ENCODE measurements at places on chromosomes 3 and 15. TPM values are rescaled to one million over a fixed set of nuclear protein-coding genes. Genes with fewer than 3 reads are reported as not detected.
A peak's percentile ranks its signal among the peaks of the same experiment; 100 is the strongest.

- H3K36me3 ChIP-seq = no peaks in the 10 kb centered on the region
- no peak for DNase-seq
- no peaks in the 10 kb centered on the region for H3K4me1 ChIP-seq
- no peak overlapping the region for H3K27ac ChIP-seq
- no peak overlapping the region for H3K4me3 ChIP-seq
- no peaks in the 10 kb centered on the region for H3K27me3 ChIP-seq
Observed at GRCh38 chr3:59802045-59802444, 752.2 kb upstream of the CFAP20DC start.

- H3K4me3 ChIP-seq = no peak overlapping the region
- H3K4me1 ChIP-seq = 0 out of 2 replicates have a peak, but pooled peaks cover 4% of the 10 kb centered on the region
- H3K27ac ChIP-seq = no peak overlapping the region
- H3K36me3 ChIP-seq = no peaks in the 10 kb centered on the region
- DNase-seq = peak; percentile 4
- H3K27me3 ChIP-seq = no peaks in the 10 kb centered on the region
Observed at GRCh38 chr15:56608140-56608778, 125.0 kb downstream of the ZNF280D start.

DNA sequence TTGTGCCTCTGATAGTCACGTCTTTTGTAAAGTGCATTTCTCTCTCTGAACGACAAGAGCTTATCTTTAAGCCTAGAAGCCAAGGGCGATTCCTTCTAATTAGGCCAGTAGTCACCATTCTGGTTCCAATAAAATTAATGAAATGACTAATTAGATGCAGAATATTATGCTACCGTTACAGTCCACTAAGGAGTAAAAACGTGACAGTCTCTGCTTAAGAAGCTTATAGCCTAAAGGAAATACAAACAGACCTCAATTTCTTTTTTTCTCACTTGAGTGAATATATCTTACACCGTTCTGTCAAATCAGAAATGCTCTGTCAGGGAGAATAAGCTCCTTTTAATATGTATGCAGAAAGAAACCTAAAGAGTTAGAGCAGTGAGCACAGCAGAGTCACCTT, 236.1 kb downstream of the CD47 start:
- no peak overlapping the region for H3K4me3 ChIP-seq
- DNase-seq = no peak
- no peak overlapping the region for H3K27ac ChIP-seq
- no peaks in the 10 kb centered on the region for H3K4me1 ChIP-seq
- H3K27me3 ChIP-seq = no peaks in the 10 kb centered on the region

SPATA12 gene
- total RNA-seq = not detected

- no peak overlapping the region for H3K4me3 ChIP-seq
- no peak for DNase-seq
- H3K27ac ChIP-seq = peak overlapping the region; percentile 94
- H3K36me3 ChIP-seq = no peaks in the 10 kb centered on the region
Observed at GRCh38 chr3:194069421-194070219, 66.3 kb upstream of the HES1 start.

DNA sequence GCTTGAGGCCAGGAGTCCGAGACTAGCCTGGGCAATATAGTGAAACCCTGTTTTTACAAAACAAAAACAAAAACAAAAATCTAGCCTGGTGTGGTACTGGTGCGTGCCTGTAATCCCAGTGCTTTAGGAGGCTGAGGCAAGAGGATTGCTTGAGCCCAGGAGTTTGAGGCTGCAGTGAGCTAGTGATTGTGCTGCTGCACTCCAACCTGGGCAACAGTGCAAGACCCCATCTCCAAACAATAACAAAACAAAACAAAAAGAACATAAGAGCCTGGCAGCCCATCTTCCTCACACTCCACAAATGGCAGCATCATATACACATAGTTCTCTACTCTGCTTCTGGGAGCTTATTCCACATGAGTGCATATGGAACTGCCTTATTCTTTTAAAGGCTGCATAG, 2.2 kb upstream of the TRH start:
- no peak overlapping the region for H3K27ac ChIP-seq
- no peaks in the 10 kb centered on the region for H3K36me3 ChIP-seq
- H3K4me1 ChIP-seq = peaks cover 3% of the 10 kb centered on the region
- no peak for DNase-seq
- H3K4me3 ChIP-seq = no peak overlapping the region
- H3K27me3 ChIP-seq = no peaks in the 10 kb centered on the region

- DNase-seq = peak; percentile 66
- H3K27me3 ChIP-seq = no peaks in the 10 kb centered on the region
- H3K36me3 ChIP-seq = peaks cover 12% of the 10 kb centered on the region
- H3K27ac ChIP-seq = no peak overlapping the region
- peaks cover 19% of the 10 kb centered on the region for H3K4me1 ChIP-seq
Observed at GRCh38 chr3:57026944-57027343, 33.5 kb upstream of the SPATA12 start.

DNA sequence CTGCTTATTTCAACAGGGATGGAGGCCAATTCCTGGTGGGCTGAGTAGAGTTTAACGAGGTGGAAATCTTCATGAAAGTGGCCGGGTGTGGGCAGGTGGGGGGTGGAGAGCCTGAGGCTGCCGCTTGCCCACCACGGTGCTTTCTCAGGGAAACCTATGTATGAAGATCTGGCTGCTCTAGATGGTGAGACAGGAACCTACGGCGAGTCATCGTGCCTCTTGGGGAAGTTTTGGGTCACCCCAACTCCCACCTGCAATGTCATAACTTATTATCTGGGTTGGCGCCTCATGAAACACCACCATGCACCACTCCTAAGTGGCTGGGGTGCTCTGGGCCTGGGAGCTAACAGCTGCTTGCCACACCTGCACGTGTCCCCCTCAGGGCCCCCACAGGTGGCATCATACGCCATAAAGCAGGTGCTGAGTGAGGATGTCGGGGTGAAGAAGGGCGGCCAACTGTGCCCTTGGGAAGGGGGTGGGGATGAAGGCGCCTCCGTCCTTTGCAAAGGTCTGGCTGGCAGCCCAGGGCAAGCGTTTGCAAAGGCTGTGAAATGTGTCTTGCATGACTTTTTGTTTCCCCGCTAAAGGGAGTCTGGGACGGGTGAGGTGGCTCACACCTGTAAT, 27.9 kb upstream of the SNRPA1 start:
- H3K27ac ChIP-seq = no peak overlapping the region
- no peak overlapping the region for H3K4me3 ChIP-seq
- no peaks in the 10 kb centered on the region for H3K27me3 ChIP-seq
- DNase-seq = no peak

Measured in SJCRH30 (cell line).